Mammary epithelial cell (primary cell): ENCODE measurements at places on chromosomes 12 and 14.

DNA sequence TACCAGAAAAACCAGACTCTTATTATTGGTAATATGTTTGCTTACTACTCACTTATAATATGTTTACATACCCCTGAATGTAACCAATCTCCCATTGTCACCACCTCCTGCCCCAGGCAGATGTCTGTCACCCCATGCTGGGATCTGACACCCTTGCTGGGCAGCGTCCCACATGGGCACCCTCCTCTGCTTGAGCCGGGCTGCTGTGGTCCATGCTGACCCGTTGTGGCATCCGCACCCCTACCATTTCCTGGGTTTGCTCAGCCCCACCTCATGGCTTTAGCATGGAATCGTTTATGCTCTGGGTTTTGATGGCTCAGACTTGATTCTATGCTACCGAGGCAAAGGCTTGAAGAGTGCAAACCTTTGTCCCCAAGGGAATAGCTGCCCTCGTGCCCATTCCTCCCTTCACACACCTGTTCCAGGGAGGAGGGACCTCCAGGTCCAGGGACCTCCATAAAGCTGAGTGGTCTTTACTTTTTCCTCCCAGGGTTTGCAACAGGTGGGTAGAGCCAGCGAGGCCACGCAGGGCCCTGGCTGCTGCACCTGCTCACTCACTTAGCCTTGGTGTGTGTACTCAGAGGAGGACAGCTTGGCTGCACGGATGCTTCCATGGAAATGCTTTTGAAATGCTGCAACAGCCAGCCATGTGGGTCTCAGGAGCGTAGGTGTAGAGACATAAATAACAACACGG, 68.7 kb downstream of the PRMT8 start:
- no peak for DNase-seq

GRCh38 chr12:100221523-100221922, 20.9 kb downstream of the ACTR6 start:
- DNase-seq = no peak

DNA sequence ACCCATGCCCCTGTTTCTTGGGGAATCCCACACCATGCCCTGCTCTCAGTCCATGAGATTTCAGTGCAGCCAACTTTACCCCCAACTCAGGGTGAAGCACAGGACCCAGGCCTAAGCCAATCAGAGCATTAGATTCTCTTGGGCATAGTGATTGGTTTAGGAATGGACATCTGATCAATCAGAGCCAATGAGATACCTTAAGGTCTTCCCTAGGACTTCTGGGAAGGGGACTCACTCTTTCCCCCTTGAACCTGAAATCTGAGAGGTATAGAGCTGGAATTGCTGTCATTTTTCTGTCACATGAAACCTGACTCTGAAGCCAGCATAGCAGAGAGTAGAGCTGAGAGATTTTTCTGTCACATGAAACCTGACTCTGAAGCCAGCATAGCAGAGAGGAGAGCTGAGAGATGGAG, 127.1 kb downstream of the ZFP36L1 start:
- no peak for DNase-seq

GRCh38 chr14:33315721-33316120, 377.0 kb downstream of the NPAS3 start:
- DNase-seq = no peak

GRCh38 chr12:86623267-86623666, 367.1 kb upstream of the MGAT4C start:
- no peak for DNase-seq

DNA sequence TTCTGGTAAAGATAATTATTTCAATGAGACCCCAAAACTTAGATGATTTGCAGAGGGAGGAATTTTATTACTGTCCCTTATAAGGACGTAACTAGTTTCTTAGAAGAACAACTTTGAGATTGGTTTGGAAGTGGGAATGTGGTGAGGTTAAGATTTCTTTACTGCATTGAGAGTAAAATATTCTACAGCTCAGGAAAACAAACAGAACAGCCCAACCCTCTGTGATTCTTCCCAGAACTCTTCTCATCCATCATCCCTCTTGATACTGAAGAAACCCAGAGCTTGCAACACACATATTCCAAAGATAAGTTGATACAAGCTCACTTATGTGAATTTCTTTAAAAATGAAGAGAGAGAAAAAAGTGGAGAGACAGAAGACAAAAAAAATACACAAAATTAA, 234.2 kb downstream of the CRADD start:
- no peak for DNase-seq

DNA sequence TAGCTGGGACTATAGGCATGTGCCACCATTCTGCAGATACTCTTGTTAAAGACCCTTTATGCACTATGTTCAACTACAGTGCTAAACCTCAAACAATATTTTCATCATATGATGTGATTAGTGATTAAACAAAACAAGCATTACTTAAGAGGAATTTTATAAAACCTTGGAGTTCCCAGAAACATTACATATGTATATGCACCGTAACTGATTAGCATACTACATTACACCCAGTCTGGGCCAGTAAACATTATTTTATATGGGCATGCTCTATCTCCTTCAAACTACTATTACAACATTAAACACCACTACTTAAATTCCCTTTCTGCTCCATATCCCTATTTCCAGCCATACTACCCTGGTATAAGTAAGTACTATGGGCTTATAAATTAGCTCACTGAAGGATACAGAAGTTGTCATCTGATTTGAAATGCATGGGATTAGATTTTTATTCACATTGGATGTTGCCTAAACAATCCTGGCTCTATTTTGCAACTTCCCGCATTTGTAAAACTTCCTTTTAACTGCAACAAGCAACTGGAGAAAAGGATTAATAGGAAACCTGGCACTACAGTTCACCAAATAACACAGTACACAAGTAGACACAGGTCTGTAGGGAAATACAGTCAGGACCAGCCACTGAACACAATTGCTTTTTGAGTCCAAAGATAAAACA, 205.8 kb downstream of the MED13L start:
- DNase-seq = no peak

DNA sequence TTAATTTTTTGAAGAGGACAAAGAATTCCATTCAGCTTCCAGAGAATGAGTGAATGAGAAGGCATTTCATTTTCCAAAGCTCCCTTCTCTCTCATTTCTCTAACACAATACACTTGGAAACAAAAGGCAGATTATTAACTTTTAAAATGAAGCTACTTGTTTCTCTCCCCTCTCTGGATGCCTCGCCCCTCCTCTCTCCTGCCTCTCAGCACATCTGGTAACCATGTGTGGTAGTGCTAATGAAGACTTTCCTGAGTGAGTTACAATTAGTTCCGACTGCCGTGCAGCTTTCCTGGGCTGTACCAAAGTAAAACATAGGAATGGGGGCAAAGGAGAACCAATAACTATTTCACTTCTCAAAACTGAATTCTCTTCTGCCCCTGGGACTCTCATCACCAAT, 84.7 kb upstream of the SOX5 start:
- DNase-seq = no peak

DNA sequence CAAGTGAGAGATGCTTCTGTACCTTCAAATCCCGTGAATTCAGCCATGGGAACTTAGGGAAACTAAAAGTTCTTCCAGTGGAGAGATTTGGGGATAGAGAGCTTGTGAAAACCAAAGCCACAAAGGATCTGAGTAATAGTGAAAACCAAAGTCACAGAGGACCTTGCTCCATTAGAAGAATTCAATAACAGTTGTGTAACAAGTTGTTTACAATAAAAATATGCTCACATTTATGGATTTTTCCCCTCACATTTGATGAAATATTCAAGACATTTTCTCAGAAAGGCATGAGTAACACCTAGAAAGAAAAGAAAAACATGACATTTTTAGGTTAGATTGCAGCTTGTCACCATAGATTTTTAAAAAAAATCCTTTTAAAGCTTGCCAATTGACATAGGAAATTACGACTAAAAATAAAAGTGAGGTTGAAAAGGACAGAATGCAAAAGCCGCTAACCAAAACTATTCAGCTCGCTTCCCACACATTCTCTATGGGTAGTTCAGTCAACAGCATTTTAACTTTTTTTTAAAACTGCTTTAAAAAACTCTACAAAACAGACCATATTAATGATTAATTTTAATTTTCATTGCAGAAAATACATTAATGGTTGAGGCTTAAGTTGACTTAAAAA, 113.2 kb downstream of the CAND1 start:
- no peak for DNase-seq

- DNase-seq = no peak
These were observed 8.1 kb downstream of the AEBP2 start for GRCh38 chr12:19447386-19447785.

- no peak for DNase-seq
These were observed 798.0 kb upstream of the MGAT4C start for GRCh38 chr12:87054226-87054625.

DNA sequence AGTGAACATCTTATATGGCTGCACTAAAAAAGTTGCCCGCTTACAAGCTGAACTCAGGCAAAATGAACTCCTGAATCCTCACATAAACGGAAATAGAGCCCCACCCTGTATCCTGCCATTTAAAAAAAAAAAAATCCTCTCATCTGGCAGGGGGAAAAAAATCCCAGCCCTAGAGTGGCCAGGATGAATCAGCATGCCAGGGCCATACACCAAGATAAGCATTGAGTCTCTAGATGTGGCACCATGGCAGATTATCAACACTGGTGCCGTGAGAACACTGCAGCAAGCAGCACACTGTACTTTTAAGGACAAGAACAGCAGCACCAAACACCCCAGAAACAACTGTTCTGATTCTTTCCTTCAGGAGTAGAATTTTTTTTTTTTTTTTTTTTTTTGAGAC, 65.5 kb downstream of the RASSF3 start:
- DNase-seq = peak; percentile 45

DNA sequence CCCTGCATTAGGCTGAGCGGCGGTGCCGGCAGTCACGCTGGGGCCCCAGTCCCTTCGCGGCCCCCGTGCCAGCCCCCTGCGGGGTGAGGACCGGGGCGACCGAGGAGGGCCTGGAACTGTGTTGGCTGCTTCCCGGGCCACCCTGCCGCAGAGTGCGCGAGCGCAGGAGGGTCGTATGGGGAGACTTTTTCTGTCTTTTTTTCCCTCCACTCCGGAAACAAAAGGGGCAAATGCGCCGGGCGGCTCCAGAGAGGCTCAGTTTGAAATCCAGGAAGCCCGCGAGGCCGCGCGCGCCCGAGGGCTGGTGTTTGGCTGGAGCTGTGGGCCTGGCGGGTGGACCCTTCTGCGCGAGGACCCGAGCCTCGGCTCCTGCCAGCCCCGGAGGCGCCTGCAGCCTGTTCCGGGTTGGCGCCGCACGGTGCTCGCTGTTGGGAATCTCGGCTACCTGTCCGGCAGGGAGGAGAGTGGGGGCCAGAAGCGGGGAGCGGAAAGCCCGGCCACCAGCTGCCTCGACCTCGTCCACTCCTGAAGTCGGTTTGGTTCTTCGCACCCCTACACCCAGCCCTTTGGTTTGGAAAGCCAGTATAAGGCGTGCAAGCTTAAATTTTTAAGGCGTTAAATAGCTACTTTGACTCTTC, 638 bp downstream of the PLEKHG3 start:
- DNase-seq = no peak

GRCh38 chr14:90940318-90940962, 120.0 kb downstream of the RPS6KA5 start:
- DNase-seq = no peak
